Ovary (tissue), 10 donors: ENCODE measurements at places on chromosomes 1 and 21. TPM values are rescaled to one million over a fixed set of nuclear protein-coding genes. Genes with fewer than 3 reads are reported as not detected.

Gene NBPF26
- 7.6 TPM for total RNA-seq

DNA sequence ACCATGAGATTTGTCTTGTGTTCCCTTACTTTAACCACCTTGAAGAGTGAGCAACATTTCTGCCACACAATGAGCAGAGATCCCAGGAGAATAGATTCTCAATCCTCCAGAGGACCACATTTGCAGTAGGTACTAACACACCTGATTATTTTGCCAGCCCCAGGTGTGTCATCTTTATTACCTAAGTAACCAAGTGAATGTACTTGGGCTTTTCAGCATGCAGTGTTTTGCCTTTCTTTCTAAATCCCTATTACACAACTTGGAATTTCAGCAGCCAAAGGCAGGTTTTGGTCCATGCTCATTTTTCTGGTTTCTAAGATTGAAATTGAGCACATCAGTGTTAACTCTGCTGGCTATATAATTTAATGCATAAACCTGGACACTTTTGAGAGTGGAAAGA is 43.2 kb upstream of the ST6GALNAC5 start:
- DNase-seq = no peak

DNA sequence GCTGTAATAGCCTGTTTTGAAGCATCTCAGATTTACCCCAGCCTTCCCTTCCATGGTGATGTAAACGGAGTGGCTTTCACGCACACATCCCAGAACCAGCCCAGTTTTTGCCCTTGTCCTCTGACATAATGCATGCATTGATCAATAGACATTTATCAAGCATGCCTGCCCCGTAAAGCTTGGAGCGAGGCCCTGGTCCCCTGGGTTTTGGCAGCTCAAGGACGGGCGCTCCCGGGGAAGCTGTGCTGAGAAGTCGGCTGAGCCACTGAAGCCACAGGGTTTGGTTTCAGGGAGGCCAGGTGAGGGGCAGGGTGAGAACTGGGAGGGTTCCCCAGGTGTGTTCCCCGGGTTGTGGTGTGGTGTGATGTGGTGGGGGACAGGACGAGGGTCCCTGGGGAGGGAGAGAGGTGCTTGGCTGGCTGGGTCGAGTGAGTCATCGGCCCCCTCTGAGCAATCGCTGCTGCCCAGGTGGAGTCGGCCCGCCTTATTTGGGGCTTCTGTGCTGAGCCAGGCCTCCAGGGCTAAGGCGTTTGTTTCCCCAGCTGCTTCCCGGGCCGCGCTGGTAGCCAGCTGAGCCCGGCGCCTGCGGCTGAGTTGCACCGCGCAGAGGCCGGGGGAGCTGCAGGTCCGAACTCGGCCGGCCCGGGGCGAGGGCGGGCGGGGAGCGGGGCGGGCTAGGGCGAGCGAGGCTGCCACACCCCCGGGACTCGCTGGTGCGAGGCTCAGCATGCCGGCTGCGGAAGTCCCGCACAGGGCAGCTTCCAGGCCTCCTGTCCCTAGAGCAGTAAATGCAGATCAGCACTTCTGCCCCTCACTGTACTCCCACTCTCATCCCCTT is 23.6 kb downstream of the ATP2B4 start:
- peak; percentile 74 for DNase-seq

- DNase-seq = no peak
Observed at GRCh38 chr1:208939537-208940085, 643.9 kb upstream of the CAMK1G start.

Gene IPP
- 21.8 TPM for total RNA-seq

- no peak for DNase-seq
Observed at GRCh38 chr21:25515484-25516405, 91.5 kb downstream of the MRPL39 start.

Gene TPTE
- total RNA-seq = not detected

Gene FMOD
- total RNA-seq = 158 TPM

- DNase-seq = no peak
Observed at GRCh38 chr1:25082216-25082899, 149.9 kb downstream of the SYF2 start.

Gene OR2L3
- 0.10 TPM for total RNA-seq

- no peak for DNase-seq
Observed at GRCh38 chr1:15231714-15232201, 15.3 kb upstream of the FHAD1 start.

Gene PLCH2
- total RNA-seq = 0.48 TPM

Gene UQCRHL
- total RNA-seq = 1.4 TPM

DNA sequence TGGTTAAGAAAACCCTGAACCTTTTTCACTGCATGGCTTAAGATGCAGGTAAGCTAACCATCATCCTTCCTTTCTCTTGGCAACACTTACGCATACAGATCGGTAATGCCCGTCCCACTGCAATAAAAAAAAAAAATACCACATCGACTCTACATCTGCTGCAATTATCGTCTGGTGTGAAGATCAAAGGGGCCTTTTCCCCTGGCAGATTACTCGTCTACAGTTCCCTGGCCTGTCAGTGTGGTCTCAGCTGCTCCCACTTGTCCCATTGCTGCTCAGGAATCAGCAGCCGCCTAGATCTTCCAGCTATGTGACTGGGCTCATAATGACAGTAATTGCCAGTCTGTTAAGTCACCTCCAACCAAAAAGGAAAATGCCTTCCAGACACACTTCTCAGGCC is 133.1 kb downstream of the SETD4 start:
- DNase-seq = no peak

Gene RASSF5
- 11.8 TPM for total RNA-seq

DNA sequence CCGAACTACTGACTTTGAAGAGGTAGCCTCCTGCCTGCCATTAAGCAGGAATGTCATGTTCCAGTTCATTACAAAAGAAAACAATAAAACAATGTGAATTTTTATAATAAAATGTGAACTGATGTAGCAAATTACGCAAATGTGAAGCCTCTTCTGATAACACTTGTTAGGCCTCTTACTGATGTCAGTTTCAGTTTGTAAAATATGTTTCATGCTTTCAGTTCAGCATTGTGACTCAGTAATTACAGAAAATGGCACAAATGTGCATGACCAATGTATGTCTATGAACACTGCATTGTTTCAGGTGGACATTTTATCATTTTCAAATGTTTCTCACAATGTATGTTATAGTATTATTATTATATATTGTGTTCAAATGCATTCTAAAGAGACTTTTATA is 159.8 kb upstream of the SGIP1 start:
- DNase-seq = no peak

Gene PGBD5
- total RNA-seq = 0.12 TPM

DNA sequence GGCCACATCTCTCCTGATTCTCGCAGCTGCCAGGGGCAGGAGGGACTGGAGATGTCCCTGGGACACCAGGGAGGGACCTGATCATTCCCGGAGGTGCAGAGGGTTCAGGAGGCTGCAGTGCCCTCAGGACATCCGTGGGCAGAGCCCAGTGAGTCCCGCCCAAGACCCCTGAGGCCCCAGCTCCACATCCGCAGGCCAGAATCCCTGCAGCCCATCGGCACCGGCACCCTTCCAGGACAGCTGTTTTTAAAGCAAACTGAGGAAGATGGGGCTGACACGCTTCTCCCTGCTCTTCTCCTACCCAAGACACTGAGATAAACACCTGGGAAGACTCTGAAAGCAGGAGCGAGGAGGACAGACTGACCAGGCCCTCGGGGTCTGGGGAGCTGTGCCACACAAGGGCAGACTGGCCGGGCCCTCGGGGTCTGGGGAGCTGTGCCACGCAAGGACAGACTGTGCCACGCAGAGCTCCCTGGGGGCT is 25.5 kb downstream of the SLC19A1 start:
- no peak for DNase-seq

Gene KCNC4
- total RNA-seq = 5.5 TPM

Gene KCNJ9
- total RNA-seq = not detected

DNA sequence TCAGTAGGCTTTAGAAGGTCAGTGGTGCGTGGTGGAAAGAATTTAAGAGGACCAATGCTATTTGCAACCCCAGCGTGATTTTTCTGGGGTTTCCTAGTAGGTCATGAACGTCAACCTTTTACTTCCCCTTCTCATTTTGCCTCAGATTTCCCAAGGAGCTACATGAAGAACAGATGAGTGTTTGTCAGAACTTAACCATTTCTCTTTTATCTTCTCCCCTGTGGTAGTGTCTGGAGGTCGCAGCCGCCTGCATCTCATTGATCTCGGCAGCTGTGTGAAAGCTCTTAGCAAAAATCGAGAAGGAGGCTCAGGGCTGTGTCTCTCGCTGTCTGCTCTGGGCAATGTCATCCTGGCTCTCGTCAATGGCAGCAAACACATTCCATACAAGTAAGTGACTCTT is 491.1 kb downstream of the KIF26B start:
- DNase-seq = no peak

Gene KLHL21
- 36.7 TPM for total RNA-seq

Gene PTGS2
- 1.8 TPM for total RNA-seq

- DNase-seq = no peak
Observed at GRCh38 chr1:186900539-186901237, 71.9 kb downstream of the PLA2G4A start.

Gene WDR64
- 0.48 TPM for total RNA-seq

GRCh38 chr1:164743976-164744375 is 185.0 kb downstream of the PBX1 start:
- DNase-seq = no peak

DNA sequence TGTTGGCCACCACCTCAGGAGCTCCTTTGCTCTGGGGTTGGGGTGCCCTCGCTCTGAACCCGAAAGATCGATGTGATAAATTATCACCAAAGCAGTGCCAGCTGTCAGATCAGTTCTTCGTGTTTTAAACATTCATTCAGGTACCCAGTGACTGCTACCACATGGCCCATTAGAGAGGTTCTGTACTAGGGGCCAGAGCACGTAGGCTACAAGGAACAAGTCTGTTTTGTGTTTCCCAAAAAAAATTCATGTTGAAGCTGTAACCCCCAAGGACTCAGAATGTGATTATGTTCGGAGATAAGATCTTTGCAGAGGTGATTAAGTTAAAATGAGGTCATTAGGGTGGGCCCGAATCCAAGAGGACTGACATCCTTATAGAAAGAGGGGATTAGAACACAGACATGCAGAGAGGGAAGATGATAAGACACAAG is 526.9 kb downstream of the NPHP4 start:
- DNase-seq = no peak

- DNase-seq = no peak
Observed at GRCh38 chr1:220432408-220432807, 95.5 kb upstream of the MARK1 start.

- DNase-seq = no peak
Observed at GRCh38 chr1:183808296-183809027, 3.5 kb downstream of the RGL1 start.

GRCh38 chr1:178294654-178295053 is 200.8 kb downstream of the RASAL2 start:
- DNase-seq = no peak

- no peak for DNase-seq
Observed at GRCh38 chr21:34619841-34620665, 5.1 kb upstream of the RCAN1 start.
